ENCODE measurements at places on chromosomes 16 and 17. TPM values are rescaled to one million over a fixed set of nuclear protein-coding genes. Genes with fewer than 3 reads are reported as not detected.
A peak's percentile ranks its signal among the peaks of the same experiment; 100 is the strongest.

DNA sequence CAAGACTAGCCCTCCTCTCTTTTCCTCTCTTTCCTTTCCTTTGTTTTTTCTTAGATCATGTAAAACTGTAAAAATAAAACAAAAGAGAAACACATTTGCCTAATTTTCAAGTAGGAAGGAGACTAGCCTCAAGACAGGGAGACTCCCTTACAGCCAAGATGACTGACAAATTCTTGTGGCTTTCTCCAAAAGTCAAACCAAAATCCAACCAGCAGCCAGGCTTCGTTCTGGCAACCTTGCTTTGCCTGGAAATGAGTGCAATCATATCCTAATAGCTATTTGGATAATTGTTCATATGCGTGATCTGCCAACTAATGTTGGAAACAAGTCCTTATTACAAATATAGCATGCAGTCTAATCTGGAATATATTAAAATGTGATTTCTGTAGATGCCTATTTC lies 868.9 kb upstream of the SOX9 start:
- DNase-seq = no peak

Gene SCN4A
- not detected for total RNA-seq

Gene C17orf113
- total RNA-seq = 0.16 TPM

DNA sequence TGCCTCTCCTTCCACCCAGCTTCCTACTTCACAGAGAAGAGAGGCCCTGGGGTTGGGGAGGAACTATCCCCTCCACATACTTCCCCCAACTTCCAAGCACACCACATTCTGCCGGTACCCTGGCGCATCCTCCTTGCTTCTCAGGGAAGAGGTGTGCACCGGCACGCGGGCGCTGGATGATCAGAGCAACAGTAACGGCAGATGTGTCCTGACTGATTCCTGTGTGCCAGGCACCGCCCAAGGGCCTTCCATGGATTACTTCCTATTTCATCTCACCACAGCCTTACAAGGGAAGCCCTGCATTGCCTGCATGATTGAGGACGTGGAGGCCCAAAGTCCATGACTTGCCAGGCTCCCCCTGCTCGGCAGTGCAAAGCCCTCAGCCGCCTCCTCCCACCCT lies 21.1 kb upstream of the MLKL start:
- DNase-seq = no peak

GRCh38 chr17:59914274-59914854 lies 21.4 kb downstream of the RPS6KB1 start:
- DNase-seq = peak; percentile 35

Gene LITAFD
- not detected for total RNA-seq

GRCh38 chr16:27273670-27274423 lies 5.3 kb upstream of the NSMCE1 start:
- peak; percentile 56 for DNase-seq

DNA sequence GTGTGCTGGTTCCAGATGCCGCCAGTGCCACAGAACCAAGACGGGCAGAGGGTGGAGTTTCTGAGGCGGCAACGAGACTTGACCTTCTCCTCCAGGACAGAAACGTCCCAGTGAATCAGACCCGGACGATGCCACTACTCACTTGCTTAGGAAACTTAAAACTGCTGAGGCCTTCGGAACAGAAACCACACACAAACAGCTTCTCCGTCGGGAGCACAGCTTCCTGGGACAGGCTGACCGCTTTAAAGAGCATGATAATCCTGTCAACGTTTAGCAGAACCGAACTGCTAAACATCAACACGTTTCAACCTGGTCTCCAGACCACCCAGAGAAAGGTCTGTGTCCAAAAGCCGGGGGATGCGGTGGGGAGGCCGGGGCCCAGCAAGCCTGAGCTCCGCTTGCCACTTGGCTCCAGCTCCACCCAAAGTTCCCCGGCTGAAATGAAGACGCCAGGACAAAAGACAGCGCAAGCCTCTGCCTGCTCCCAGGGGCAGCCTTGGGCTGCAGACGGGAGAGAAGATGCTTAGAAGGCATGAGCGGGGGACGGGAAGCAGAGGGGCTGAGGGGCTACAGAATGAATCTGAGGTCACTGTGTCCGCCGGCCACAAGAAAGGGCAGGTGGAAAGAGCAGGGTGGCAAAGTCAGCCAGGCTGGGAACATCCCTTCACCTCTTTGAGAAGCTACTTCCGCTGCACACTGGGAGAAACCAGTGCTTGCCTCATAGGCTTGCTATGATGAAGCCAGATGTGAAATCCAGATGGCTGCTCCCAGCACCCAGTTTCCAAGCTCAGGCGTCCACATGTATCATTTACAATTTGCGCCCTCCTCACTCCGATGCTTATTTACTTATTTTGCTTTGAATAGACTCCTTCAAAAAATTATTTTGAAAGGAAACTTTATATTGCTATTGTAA lies 69.0 kb downstream of the MRM3 start:
- DNase-seq = no peak

Gene KRT40
- not detected for total RNA-seq

- no peak for DNase-seq
Measured at GRCh38 chr17:56624309-56624708, 30.8 kb downstream of the NOG start.

Gene KRT32
- not detected for total RNA-seq

GRCh38 chr17:2090210-2090641 lies 35.3 kb downstream of the HIC1 start:
- DNase-seq = no peak

DNA sequence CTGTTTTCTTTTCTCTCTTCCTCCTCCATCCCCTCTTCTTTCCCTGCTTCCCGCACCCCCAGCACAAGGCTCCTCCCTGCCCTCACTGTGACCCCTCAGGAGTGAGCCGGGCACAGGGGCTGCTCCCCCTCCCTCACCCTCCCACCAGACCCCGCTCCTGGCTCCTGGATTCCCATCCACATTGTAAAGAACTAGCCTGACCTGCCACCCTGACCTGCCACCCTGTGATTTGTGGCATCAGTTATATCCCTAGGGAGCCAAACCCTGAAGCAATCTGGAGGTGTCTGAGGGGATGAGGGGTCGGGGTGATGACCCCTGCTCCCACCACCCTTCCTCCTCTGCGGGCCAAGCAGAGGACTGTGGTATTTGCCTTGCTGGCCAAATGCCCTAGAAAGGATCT lies 98.0 kb upstream of the LHX1 start:
- no peak for DNase-seq
